ENCODE measurements at places on chromosomes 1 and 21.

GRCh38 chr1:180213401-180214170 is 16.5 kb upstream of the LHX4 start:
- no peak for DNase-seq

DNA sequence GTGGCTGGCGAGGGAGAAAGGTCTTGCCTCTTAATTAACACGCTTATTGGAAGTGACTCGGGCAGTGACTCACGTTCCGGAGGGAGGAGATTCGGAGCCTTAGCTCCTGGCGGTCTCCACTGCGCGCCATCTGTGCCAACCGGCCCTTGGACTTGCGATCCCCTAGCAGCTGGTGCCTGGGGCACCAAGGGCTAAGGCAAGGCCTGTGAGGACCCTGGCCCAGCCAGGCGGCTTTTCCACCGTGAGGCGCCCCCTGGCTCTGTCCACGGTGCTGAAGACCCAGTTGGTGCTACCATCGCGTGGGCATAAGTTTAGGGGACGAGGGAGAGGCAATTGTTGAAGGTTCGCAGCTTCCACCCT is 1.3 kb upstream of the SYT6 start:
- DNase-seq, result no peak

DNA sequence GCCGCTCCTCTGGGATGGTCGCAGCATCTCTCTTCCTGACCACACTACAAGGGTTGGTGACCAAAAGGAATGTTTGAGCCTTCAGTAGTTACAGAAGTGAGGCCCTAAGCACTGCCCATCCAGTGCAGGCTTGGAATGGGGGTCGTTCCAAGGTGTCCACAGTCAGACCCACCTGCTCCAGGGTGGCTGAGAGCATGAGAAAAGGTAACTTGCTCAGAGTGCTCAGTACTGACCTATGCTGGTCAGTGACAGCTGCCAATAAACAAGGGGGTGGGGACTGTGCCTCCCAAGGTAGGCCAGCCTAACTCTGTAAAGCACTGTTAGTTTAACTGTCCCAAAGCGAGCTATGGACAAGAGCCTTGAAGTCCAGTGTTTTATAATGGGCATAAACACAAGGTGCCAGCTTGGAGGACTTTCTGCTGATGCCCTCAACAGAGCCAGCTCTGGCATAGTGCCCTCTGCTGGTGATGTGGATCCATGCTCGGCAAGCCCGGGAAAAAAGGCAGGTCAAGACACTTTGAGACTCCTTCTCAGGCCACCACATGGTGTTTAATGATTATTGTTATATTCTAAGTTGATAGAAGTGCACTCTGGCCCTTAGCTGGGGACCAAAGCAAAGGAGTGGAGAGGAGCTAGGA is 78.1 kb upstream of the DNAH14 start:
- DNase-seq, result no peak

- no peak for DNase-seq
Observed at GRCh38 chr1:186225096-186225495, 150.0 kb downstream of the TPR start.

DNA sequence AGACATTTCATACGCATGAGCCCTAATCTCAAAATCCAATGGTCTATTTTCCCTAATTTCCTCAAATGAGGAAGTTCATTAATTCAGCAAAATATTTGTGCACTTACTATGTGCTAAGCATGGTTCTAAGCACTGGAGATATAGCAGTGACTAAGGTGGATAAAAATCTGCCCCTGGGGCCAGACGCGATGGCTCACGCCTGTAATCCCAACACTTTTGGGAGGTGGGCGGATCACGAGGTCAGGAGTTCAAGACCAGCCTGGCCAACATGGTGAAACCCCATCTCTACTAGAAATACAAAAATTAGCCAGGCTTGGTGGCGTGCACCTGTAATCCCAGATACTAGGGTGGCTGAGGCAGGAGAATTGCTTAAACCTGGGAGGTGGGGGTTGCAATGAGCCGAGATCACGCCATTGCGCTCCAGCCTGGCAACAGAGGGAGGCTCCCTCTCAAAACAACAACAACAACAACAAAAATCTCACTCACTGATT is 4.3 kb upstream of the MIIP start:
- DNase-seq, result no peak

DNA sequence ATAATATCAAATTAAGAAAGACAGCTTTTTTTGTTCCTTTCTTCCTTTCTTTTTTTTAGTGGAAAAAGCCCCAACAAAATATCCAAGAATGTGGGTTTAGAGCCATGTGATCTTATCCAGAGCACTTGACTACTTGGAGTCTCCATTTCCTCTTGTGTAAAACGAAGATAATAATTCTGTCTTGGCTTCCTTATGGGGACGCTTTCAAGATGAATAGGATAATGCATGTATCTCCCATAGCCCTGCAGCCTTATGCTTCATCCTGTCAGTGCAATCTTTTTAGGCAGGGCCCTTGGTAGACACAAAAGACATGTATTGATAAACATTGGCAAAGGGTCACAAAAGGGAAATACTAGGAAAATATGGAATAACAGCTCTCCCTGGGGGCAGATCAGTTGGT is 34.8 kb downstream of the ZBTB18 start:
- DNase-seq, result no peak

- no peak for DNase-seq
Observed at GRCh38 chr1:1554550-1554925, 14.1 kb upstream of the TMEM240 start.

GRCh38 chr1:188652678-188653077 is 1823.9 kb downstream of the PLA2G4A start:
- no peak for DNase-seq
